Tibial nerve (tissue), 4 donors: ENCODE measurements at places on chromosomes 16 and 17.

DNA sequence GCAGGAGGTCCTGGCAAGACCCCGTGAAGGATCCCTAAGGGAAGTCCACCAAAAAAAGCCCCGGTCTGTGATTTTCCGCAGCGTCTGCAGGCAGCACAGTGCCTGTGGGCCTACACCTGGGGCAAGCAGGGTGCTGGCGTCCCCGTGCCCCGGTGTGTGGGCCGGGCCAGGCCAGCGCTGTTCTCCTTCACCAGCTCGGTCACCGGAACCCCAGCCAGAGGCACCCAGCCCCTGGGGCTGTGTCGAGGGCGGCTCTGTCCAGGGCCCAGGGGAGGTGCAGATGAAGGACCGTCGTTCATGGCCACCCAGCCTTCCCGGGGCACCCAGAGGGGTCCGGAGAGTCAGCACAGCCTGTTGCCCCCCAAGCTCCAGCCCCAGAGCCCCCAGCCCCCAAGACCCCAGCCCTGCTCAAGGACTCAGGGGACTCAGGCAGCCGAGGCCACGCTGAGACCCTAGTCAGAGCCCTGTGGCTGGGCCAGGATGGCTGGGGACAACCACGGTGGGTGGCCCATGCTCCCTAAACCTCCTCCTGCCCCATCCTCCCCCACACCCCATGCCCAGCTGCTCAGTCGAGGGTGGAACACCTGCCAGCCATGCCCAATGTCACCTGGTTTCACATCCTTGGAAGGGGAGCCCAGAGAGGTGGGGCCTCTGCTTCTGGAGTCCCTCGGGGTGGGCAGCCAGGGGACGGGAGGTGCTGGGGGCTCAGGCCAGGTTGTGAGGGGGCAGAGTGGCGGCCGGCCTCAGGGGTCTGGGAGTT lies 5.7 kb upstream of the C1QTNF8 start:
- no peak for DNase-seq

DNA sequence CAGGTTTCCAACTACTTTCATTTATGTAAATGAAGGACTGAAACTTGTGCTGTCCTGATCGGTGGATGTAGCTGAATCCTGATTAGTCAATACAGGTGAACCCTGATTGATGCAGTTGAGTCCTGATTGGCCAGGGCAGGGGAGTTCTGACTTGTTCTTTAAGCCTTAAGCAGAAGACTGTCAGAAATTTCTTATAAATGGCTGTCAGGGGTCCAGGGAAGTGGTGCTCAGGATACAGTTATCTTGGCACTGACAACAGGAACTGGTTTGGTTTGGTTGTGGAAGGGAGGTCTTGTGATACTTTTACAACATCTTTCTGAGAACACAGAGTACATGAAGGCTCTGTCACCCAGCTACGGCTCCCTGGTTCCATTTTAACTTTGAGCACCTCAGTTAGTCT lies 132.1 kb downstream of the KCNJ12 start:
- no peak for DNase-seq

GRCh38 chr17:73156887-73157520 lies 7.8 kb upstream of the SSTR2 start:
- DNase-seq = no peak

- DNase-seq = no peak
Observed at GRCh38 chr16:53953336-53953735, 249.4 kb downstream of the FTO start.

DNA sequence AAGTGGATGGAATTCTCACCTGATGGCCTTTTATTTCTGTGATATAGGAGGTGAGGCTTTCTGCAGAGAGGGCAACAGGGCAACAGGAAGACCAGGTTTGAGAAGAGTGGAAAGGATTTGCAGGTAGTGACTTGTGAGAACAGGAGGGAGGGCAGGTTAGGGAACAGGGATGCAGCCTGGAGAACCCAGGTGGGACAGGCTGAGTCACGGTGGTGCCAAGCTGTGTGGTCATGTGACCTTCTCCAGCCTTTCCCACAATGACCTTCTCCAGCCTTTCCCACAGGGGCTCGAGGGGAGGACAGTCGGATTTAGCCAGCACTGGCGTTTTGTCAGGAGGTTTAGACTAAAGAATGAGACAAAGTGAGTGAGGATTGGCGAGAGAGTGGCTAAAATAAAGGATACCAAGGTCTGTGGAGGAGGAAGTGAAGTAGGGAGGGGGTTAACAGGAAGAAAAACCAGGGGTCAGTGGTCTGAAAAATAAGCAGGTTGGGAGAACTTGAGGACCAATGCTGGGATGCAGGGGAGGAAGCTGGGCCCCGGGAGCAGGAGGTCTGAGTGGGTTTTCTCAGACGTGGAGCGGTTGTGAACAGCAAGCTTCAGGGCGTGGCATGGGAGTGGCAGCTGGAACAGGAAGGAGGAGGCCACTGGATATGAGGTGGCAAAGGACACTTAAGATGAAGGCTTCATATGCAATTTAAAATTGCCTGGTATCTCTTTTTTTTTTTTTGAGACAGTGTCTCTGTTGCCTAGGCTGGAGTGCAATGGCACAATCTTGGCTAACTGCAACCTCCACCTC lies 37.7 kb downstream of the DNAH2 start:
- no peak for DNase-seq

GRCh38 chr17:76154936-76155845 lies 14.1 kb upstream of the FOXJ1 start:
- peak; percentile 9 for DNase-seq

DNA sequence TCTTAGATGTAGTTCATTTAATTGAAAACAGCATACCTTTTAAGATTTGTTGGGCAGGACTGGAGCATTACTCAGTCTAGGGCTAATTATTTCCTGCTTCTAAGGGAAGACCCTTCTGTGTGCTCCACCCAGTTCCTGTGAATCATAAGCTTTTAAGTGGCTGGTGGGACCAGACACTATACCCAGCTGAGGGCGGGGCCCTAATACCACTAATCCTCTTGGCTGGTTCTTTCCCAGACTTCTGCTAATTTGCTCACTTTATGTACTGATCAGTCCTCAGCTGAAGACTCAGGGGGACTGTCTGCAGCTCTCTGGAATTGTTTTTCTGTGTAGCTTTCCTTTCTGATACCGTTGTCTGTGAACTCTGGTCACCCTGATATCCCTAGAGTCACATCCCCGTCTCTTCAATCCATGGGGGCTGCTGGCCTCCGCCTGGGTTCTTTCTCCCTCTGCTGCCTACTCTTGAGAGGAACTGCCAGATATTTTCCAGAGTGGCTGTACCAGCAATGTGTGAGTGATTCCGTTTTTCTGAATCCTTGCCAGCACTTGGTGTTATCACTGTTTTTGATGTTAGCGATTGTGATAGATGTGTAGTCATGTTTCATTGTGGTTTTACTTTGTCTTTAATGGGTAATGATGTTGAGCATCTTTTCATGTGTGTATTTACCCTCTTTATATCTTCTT lies 35.1 kb downstream of the MFSD11 start:
- no peak for DNase-seq

DNA sequence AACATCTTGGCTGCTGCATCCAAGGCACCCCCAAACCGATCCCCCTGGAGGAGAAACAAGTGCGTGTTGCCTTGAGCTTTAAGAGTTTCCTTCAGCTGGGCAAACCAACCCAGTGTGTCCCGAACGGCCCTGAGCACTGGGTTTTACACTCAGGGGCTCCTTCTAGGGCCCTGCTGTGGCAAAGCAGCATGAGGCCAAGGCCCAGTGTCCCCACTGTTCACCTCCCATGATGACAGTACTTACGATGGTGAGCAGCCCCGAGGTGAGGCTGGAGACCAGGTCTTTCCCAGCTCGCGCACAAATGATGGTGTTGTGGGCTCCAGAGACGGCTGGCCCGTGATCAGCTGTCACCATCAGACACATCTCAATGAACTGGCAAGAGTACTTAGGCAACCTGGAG lies 6.6 kb upstream of the KLHL11 start:
- DNase-seq = no peak

GRCh38 chr17:43645765-43646481 lies 15.8 kb downstream of the MEOX1 start:
- peak; percentile 37 for DNase-seq

- no peak for DNase-seq
Observed at GRCh38 chr17:38789185-38789584, 10.2 kb downstream of the PIP4K2B start.

- DNase-seq = no peak
Observed at GRCh38 chr17:55171634-55172328, 93.0 kb upstream of the HLF start.

GRCh38 chr17:59634632-59635541 lies 15.2 kb downstream of the CLTC start:
- DNase-seq = no peak

- no peak for DNase-seq
Observed at GRCh38 chr17:2279707-2280106, 23.9 kb downstream of the SMG6 start.

GRCh38 chr17:45081047-45081703 lies 20.1 kb downstream of the NMT1 start:
- DNase-seq = no peak

DNA sequence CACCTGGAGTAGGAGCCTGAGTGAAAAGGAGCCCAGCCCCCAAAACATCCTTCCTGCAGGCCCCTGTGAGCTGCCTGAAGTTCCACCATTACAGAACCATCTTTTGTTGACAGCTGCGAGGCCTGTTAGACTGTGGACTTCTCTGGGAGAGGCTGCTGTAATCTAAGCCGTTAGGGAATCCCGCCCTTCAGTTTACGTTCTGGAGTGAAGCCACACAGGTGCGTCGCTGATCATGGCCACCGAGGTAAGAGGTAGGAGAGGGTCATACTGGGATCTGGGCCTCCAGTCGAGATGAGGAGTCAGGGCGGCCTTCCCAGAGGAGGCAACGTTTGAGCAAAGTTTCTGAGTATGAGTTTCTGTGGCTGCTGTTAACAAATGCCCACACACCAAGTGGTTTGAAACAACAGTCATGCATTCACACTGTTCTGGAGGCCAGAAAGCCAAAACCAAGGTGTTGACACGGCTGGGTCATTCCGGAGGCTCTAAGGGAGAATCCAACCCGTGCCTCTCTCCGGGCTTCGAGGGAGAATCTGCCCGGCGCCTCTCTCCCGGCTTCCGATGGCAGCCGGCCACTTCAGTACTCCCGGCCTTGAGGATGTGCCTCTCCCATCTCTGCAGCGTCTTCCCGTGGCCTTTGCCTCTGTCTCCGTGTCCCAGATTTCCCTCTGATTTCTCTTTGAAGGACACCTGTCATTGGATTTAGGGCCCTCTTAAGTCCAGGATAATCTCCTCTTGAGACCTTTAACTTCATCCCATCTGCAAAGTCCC lies 26.6 kb upstream of the ATP2C2 start:
- DNase-seq = no peak

GRCh38 chr16:72865835-72866234 lies 182.1 kb downstream of the ZFHX3 start:
- DNase-seq = no peak

DNA sequence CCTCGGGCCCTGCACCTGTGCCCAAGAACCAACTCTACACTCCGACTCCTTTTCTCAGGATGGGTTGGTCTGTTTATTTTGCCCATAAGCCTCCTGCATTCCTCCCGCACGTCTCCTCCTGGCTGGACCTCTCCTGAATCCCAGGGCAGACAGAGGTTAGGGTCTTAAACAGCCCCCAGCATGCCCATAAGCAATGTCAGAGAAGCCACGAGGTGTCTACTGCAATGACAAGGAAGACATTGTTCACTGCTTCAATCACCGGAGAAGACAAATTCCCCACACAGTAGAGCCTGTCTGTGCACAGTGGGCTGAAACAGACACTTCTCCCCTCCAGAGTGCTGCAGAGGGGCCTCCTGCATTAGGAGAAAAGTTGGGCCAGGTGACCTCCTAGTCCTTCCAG lies 230.6 kb upstream of the RPL38 start:
- DNase-seq = no peak
